ENCODE measurements at places on chromosomes 12 and 14.
A peak's percentile ranks its signal among the peaks of the same experiment; 100 is the strongest.

DNA sequence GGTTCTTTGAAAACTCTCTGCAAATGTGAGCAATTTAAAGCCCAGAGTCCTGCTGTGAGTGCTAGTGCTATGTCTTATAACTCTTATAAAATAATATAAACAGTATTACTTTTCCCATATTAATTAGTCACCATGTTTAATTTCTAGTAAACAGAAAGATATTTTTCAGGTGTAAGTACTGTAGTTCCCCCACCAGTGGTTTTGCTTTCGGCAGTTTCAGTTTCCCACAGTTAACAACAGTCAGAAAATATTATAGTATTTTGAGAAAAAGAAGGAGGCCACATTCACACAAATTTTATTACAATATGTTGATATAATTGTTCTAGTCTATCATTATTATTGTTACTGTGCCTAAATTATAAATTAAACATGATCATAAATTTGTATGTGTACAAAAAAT lies 800.5 kb downstream of the LRFN5 start:
- no peak for DNase-seq

DNA sequence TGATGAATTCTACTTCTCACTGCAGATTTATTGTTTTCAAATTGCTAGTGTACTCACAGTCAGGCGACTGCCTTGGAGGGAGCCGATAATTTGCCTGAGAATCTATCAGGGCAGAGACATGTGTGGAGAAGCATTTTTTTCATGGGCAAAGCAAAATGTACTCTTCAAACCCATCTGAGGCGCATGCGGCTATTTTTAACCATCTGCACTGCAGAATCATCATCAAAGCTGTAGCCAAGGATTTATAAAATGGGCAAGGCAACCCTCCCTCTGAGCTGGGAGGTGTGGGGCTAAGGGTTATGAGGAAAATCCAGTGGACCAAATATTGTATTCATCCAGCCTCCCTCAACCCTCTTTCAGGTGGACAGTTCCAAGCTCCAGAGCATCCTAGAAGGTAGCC lies 37.7 kb downstream of the BEST3 start:
- no peak for DNase-seq

DNA sequence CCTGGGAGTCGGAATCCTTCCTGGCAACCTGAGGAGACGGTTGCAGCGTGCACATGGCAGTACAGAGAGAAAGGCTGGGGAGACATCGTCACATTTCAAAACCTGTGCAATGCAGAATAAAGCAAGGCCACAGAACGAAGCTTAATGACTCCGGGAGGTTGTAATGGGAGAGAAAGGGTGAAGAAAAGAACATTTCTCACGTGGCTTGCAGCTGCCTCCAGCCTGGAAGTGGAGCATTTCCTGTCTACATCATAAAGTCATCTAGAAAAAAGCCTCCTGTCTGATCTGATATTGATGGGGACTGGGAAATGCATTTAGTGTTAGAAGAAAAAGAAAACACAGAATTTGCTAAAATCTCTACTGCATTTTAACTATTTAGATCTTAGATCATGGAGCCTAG lies 209.3 kb downstream of the TMEM132C start:
- DNase-seq = no peak

DNA sequence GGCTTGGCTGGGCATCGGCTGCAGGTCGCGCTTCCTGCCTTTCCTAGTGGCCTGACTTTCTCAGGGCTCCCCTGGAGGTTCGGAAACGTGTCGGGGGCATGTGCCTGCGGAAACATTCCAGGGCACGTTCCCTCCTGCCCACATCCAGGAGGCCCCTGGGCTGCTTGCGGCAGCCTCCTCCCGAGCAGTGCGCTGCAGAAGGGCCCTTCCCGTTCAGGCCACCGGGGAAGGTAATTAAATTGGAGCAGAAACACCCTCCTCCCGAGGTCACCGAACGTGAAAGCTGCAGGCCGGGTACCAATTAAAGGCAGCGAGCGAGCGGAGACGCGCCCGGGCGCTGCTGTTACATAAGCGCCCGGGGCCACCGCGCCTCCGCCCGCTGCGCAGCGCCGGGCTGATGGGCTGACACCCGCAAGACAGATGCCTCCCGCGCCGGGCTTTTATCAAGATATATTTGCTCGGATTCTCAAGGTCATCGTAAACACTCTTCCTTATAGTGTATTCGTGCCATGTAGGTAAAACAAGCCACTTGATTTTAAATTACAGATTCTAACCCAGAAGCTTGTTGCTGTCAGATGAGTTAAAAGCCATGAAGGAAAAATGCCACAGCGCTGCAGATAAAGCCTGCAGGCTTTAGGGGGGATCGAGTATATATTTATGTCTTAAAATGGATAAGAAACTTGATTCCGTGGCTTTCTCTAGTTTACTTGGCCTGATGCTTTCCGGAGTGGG lies 31.4 kb downstream of the SSPN start:
- peak; percentile 28 for DNase-seq

DNA sequence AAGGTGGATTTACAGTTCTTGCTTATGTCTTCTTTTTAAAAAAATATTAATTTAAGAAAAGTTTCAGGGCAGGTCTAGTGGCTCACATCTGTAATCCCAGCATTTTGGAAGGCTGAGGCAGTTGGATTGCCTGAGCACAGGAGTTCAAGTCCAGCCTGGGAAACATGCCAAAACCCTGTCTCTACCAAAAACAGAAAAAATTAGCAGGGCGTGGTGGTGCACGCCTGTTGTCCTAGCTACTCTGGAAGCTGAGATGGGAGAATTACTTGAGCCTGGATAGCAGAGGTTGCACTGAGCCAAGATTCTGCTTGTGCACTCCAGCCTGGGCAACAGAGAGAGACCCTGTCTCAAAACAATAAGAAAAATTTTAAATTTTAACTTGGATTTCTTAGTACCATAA lies 5.4 kb upstream of the TAS2R46 start:
- no peak for DNase-seq

Data from right lung (tissue), 10 donors.